ENCODE measurements at places on chromosomes 5 and 9.

DNA sequence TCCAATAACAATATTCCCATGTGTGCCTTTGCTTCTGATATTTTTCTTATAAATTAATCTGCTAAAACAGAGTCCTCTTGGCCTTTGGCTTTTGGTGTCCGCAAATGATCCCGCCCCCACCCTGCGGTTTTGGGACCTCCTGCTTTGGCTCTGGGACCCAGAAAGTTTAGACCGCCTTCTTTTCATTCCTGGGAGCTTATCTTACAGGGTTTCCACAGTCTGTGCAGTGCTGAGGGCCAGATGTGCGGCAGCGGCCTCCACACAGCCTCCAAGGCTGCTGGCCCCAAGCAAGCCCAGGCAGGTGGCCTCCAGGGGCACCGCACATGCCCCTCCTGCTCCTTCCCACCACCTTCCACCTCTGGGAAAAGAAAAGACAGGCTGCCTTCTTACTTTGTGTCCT lies 191.5 kb downstream of the ERCC6L2 start:
- no peak for DNase-seq

GRCh38 chr9:85960688-85961093 lies 19.7 kb downstream of the NAA35 start:
- DNase-seq: no peak

DNA sequence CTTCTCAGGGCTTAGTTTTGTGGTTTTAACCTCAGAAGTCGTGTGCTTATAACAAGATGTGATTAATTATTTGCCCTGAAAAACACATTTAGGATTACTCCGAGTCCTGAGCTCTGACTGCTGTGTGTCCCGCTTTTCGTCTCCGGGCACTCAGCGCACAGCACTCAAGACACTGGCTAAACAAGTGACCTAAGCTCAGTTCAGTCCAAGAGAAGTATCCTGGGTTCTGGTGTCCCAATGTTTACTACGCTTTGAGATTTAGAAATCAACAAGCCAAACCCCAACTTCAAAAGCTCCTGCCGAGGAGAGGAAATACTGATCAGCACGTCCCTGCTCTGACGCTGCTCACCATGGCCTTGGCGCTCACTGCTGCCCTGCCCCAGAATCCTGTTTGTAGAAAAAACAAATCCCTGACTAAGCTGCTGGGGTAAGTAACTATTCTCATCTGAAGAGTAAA lies 53.2 kb downstream of the IPPK start:
- DNase-seq: no peak

- no peak for DNase-seq
These were observed 470 bp downstream of the HBEGF start for GRCh38 chr5:140345919-140346347.
